ENCODE measurements at places on chromosomes 13 and 19.

DNA sequence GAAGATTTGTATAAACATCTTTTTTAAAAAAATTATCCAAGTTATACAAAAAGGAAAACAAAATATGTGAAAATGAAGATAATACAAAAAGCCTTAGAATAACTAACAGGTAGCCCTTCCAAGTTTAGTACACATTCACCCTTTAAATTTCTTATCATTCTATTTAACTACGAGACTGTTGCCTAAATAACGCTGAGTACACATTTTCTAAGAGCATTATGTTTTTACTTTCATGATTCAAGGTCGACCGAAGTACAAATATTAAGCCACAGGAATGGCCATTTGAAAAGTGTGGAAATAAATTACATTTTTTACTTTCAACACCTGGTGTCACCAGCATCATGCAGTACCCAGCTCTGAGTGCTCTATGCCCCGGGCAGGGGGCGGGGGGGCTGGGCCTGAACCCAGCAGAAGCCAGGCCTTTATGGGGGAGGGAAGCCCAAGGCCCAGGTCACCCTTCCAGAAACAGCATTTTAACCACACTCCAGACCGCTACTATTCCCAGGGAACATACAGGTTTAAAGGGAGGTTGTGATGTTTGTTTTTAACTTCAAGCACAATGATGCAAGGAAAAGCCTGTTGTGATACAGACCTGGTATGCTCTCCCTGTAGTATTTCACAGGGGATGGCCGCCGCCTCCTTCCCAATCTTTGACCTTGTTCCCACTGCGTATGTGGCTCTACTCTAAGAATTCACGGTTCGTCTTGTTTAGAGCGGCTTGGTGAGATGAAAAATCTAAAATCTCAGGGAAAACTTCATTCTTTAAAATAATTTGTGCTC lies 24.0 kb downstream of the GGACT start:
- DNase-seq, result no peak

DNA sequence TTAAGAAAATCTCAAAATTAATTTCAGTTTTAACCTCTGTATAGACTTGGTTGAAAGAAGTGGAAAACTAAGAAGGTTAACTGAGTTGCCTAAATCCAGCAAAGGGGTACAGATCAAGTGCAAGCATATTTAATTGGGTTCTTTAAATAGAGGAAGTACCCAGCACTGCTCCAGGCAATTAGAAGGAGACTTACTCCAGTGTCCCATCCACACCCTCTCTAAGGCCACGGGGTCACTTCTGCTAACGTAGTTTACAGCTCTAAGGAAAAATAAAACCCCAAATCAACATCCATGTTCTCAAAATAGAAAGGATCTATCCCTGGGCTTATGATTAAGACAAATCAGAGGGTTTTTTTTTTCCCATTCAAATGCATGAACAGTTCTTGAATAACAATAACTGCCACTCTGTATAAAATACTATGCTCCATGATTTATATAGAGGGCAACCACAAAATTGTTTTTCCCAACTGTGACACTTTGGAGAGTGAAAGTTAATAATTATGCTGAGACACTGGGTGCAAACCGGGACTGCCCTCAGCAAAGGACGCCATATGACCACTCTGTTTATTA lies 4.6 kb downstream of the FRY start:
- no peak for DNase-seq

- DNase-seq, result no peak
Observed at GRCh38 chr13:97588993-97589392, 155.0 kb downstream of the RAP2A start.

GRCh38 chr13:76634431-76635191 lies 251.6 kb downstream of the KCTD12 start:
- DNase-seq, result no peak

GRCh38 chr19:19217099-19217498 lies 5.3 kb downstream of the NCAN start:
- DNase-seq, result no peak

GRCh38 chr13:25217023-25217885 lies 45.2 kb upstream of the AMER2 start:
- peak; percentile 7 for DNase-seq

GRCh38 chr13:87810391-87810801 lies 139.2 kb downstream of the SLITRK5 start:
- DNase-seq, result no peak

DNA sequence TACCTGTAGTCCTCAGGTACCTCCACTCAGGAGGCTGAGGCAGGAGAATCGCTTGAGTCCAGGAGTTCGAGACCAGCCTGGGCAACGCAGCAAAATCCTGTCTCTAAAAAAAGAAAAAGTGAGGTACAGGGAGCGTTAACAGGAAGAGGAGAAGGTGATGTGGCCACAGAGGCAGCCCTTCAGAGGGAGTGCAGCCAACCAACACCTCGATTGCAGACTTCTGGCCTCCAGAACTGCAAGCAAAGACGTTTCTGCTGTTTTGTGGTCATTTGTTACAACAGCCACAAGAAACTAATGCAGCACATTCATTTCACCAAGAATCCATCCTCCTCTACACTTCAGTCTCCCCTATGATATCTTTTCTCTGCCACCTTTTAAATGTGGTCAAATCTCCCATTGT lies 145.2 kb downstream of the USP12 start:
- no peak for DNase-seq

GRCh38 chr13:25190256-25190655 lies 18.2 kb upstream of the AMER2 start:
- DNase-seq, result no peak

- DNase-seq, result peak; percentile 84
Observed at GRCh38 chr19:3459089-3459881, 21.0 kb downstream of the SMIM24 start.

- no peak for DNase-seq
Observed at GRCh38 chr13:76620036-76620435, 266.2 kb downstream of the KCTD12 start.

DNA sequence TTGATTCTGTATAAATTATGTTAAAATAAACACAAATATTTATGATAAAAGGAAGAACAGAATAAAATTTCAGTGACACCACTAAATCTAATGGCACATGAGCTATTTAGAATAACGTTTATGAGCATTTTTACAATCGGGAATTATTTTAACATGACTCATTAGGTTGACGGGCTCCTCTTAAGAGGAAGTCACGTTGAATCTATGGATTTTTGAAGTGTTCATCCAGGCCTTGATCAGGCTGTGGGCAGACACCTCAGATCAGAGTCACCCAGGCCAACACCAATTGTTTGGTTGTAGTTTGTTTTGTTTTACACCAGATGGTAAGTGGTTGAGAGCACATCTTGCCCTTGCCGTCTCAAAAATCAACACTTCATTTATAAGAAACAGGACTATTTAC lies 257.8 kb downstream of the FOXO1 start:
- DNase-seq, result no peak

DNA sequence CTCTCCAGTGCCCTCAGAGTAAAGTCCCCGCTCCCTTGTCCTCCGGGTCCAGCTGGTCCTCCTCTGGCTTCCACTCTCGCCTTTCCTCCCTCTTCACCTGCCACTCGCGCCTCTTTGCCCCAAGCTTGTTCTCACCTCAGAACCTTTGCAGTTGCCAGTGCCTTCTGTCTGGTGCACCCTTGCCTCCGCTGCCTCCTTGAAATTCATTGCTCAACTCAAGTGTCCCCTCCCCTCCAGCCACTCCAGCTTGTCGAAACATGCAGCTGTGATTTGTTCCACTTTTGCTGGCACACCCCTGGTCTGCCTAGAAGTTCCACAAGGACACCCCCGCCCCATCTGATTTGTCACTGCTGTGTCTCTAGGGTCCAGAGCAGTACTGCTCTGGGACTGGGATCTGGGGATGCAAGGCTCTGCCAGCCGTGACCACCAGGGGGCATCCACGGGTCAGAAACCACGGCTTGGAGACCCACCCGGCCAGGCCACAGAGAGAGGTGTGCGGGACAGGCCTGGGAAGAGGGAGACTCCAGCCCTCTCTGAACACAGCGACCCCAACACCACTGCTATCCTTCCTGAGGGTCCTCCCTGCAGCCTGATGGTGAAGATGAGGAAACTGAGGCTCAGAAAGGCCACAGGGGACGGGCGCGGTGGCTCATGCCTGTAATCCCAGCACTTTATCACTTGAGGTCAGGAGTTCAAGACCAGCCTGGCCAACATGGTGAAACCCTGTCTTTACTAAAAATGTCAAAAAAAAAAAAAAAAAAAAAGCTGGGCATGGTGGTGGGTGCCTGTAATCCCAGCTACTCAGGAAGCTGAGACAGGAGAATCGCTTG lies 49.9 kb downstream of the AP1M1 start:
- peak; percentile 91 for DNase-seq

GRCh38 chr13:90120026-90120425 lies 1227.5 kb upstream of the MIR17HG start:
- no peak for DNase-seq

DNA sequence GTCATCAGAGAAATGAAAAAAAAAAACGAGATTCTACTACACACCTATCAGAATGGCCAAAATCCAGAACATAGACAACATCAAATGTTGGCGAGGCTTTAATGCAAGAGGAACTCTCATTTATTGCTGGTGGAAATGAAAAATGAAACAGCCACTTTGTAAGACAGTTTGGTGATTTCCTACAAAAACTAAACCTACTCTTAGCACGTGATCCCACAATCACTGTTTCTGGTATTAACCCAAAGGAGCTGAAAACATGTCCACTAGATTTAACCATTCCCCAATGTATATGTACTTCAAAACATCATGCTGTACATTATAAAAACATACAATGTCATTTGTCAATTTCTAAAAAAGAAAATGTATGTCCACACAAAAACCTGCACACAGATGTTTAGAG lies 13.0 kb downstream of the MYCBP2 start:
- DNase-seq, result no peak

DNA sequence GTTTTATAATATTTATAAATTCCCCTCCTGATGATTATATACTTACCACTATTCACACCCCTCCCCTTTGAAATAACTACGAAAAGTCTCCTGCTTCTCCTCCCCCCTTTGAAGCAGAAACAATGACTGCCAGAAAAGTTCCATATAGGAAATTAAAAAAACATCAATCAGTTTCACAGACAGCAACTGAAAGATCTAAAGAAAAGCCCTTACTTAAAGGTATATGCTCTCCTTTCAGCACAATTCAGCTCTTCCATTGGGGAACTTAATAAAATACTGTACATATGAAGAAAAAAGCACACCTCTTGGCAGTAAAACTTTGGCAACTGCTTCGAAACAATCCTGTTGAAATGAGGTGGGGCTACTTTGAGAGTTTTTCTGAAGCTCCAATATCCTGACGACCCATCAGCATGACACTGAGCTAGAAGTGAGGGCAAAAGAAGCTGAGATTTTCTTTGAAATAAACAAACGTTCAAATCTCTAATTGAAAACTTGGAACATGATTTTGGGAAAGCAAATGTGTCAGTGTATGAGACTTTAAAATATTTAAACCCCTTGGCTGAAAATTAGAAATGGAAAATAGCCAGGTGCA lies 147.6 kb upstream of the RXFP2 start:
- no peak for DNase-seq

DNA sequence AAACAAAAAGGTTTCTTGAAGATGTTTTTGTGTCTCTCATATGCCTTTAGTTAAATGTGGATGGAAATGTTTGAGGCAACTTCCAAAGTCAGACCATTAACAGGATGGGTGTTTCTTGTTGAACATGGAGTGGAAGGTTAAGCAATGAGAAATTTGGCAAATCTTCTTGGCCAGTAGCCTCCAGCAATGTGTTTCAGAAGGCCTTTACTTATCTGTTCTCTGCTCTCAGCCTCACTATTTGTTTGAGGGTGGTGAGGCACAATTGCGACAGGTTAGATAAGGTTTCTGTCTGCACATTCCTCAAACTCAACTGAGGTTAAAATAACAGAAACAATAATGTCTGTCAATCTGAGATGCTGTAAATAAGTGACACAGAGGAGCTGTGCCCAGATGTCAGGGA lies 1019.0 kb downstream of the DIAPH3 start:
- DNase-seq, result no peak

Data from adipocyte (in vitro differentiated cells).